ENCODE measurements at places on chromosomes 1 and 21.
A peak's percentile ranks its signal among the peaks of the same experiment; 100 is the strongest.

DNA sequence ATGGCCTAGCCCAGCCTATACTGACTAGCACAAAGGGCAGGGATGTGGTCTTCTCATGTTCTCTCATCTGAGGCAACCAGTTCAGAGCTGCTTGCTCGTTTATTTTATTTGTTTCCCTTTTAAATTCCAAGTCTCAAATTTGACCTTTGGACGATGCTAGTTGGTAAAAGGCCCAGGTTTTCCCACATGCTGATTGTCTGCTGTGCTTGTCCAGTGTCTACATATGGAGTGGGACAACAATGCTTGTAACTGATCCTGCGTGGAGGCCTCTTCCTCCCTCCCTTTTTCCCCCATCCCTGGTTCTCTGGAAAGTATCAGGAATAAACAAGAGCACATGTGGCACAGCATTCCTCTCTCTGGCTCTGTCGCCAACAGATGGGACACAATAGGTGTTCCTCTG is 34.0 kb upstream of the BEND5 start:
- DNase-seq: no peak

GRCh38 chr1:3819771-3820200 is 23.5 kb upstream of the LRRC47 start:
- no peak for DNase-seq

- no peak for DNase-seq
Observed at GRCh38 chr1:245512980-245513578, 358.3 kb downstream of the KIF26B start.

GRCh38 chr1:197908716-197909220 is 6.3 kb downstream of the C1orf53 start:
- no peak for DNase-seq

DNA sequence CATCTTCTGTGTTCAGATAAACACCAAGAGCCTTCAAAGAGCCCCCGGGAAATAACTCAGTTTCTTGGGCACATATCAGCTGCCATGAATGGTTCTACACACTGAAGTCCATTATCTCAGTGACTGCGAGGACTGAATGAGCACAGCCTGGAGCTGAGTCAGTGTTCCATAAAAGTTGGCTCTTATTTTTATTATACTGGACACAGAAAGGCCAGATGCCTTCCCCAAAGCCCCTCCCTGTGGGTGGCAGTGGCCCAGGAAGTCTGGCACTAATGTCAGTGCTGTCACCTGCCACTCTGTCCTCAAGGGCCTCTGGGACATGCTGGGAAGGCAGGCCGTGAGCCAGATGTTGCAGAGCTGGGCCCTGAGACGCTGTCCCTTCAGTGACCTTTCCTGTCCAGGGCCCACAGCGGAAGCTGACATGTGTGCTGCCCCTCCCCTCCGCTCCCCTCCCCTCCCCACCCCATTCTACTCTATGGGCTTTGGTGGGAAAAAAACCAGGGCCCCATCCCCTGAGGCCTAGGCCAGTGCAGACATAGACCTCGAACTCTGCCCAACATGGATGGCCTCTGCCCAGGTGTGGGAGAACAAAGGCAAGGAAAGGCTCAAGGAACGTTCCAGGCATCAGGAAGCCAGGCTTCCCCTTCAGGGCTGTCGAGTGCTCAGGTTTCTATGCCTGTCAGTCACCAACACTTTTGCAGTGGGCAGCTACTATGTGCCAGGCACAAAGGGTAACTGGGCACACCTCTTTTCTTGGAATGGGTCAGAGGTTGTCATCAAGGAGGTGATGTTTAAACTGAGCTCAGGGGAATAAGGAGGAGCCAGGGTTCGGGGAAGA is 22.4 kb upstream of the NPPB start:
- DNase-seq: no peak

- no peak for DNase-seq
Observed at GRCh38 chr1:92754000-92754718, 30.7 kb downstream of the EVI5 start.

- no peak for DNase-seq
Observed at GRCh38 chr1:76142771-76143540, 68.4 kb downstream of the ST6GALNAC3 start.

DNA sequence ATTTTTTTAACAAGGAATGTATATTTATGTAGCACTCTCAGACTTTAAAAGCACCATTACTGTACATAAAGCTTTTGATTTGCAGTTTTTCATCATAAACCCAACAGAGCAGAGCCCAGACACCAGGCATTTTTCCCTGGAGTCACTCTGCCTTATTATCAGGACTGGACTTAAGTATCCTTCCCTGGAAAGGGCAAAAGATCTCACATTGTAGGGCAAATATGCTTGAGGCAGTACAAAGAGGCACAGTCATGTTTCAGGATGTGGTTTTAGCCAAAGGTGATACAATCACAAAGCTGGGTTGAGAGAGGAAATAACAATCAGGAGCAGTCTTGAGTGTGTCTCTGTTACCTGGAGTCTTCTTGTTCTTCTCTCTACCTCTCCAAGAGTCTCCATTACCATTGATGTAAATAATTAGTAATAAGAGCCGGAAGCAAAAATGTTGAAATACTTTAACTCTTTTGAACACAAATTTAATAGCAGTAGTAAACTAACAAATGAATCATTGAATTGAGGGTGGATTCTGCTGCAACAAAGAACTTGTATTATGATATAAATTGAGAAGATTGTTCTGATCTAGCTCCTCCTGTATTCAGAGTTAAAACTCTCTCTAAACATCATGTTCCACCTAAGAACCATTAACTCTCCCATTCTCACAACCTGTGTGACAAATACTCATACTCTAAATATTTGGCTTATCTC is 160.5 kb downstream of the LTN1 start:
- no peak for DNase-seq

DNA sequence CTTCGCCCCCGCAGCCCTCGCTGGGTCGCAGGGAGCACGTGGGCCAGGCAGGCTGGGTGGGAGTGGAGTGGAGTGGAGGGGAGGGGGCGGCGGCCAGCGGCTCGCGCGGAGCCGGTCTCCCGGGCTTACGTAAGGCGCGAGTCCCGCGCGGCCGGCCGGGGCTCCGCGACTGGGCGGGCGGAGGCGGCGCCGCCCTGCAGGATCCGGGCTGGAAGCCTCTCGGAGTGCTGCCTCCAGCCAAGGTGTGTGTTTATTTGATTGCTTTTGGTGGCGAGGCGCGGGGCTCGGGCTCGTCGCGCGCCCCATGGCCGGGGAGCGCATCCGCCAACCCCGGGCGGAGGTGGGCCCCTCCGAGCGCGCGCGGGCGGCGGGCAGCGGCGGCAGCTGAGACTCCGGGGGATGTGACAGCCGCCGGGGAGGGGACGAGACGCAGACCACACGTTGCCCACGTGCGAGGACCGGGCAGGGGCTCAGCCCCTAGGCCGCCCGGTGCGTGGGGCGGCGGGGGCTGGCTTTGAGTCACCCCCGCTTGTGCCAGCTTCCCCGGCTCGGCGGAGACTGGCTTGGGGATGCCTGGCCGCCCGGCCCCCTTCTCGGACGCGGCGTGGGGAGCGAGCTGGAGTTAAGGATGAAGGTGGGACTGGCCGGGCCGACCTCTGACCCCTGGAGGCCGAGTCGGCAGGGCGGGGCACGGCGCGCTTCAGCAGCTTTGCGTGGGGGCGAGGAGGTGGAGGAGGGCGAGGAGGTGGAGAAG is 402 bp upstream of the AK4 start:
- DNase-seq: peak; percentile 71

GRCh38 chr1:72037745-72038343 is 244.5 kb downstream of the NEGR1 start:
- DNase-seq: peak; percentile 53

DNA sequence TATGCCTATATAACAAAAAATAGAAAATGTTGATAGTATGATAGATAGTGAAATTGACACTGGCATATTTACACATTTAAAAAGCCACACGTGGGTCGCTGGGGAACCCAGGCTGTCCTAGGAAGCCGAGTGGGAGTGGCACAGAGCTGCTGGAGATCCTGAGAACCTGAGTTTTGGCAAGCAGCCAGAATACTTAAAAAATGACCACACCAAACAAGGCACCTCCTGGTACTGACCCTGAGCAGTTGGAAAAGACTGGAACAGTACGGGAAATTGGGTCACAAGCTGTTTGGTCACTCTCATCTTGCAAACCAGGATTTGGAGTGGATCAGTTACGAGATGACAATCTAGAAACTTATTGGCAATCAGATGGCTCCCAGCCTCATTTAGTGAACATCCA is 111.5 kb downstream of the ZFYVE9 start:
- DNase-seq: no peak

GRCh38 chr21:27108228-27108627 is 141.3 kb upstream of the ADAMTS5 start:
- no peak for DNase-seq

- DNase-seq: no peak
Observed at GRCh38 chr1:37477198-37477931, 3.0 kb downstream of the ZC3H12A start.

DNA sequence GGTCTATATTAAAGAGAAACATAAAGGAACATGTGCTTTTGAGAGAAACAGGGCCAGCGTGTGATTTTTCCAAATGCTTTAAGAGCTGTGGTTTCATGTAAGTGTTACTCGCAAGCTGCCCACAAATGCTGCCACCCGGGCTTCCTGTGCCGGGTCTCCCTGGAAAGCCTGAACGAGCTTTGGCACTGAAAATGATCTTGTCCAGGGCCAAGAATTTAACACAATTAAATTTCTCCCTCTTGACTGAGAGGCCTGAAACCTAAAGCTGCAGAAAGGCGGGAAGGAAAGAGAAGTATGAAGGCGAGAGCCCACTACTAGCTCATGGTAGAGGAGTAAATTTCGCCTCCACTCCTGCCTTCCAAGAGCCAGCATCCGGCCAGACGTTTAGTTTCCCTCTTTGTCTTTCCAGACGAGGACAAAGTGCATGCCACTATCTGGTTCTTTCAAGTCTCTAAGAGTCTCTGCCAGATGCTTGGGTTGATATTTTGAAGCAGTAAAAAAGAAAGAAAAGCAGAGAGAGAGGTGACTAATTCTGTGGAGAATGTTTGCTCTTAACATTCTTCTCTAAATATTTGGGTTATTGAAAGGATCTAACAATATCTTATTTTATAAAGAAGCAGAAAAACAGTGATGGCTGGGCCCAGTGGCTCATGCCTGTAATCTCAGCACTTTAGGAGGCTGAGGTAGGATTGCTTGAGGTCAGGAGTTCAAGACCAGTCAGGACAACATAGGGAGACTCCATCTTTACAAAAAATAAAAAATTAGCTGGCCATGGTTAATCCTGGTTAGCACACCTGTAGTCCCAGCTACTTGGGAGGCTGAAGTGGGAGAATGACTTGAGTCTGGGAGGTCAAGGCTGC is 100.0 kb upstream of the HNRNPU start:
- DNase-seq: no peak

DNA sequence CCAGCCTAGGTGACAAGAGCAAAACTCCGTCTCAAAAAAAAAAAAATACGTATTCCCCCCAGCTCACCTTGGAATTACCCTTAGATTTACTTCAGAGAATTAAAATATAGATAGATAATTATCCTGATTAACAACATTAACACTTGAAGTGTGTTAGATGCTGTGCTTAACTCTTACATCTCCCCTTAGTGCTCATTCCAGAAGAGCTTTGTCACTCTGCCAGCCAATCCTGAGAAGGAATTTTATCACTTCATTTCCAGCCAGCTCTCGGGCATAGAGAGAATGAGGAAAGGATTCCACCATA is 1.6 kb upstream of the SHC1 start:
- DNase-seq: no peak

DNA sequence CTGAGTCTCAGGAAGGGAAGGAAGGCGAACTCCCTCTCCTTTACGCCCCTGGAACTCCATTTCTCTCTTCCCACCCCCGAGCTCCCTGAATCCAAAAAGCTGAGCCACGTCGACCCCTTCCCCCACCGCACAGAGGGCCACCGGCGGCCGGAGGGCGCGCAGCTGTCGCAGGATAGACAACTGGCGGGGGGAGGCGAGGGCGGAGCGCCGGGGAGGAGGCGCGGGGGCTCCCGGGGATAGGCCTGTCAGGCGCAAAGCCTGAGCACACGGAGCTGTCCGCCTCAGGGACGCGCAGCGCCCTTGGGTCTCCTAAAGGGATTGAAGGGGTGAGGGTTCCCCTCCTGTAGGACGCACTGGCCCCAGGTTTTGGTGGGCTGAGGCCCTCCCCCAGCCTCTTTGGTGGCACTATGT is 752 bp upstream of the ACTA1 start:
- no peak for DNase-seq

DNA sequence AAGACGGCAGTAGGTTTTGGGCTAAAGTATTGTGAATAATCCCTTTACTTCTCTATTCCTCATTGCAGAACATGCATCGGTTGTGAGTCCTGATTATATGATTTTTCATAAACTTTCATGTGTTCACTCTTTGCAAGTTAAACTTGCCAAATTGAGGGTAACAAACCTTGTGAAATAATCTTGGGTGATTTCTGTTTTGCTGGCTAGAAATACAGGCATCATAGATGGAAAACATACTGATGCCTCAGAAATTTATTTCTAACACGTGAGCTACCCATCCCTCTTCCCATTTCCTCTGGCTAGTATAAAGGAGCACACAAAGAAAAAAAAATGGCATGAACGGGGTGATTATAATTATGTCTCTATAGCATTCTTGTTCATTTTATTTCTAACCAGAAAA is 39.6 kb downstream of the RGS5 start:
- DNase-seq: no peak

GRCh38 chr21:18801468-18801867 is 397.9 kb upstream of the TMPRSS15 start:
- no peak for DNase-seq

DNA sequence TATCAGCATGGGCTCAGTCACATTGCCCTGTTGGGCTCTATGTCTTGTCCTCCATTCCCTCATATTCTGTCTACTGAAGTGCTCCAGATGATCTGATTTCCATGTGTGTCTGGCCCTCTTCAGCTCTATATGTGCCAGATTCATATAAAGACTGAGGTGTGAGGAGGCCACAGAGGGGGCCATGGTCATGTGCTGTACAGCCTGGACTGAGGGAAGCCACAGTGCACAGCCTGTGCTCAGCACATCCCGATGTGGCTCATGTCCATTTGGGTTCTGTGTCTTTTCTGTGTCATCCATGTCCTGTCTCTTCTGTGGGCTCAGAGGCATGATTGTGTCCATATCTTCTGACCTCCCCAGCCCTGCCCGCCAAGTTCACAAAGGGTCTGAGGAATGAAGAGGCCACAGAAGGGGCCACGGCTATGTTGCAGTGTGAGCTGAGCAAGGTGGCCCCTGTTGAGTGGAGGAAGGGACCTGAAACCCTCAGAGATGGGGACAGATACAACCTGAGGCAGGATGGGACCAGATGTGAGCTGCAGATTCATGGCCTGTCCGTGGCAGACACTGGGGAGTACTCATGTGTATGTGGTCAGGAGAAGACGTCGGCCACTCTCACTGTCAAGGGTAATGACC is 97.0 kb downstream of the OBSCN start:
- DNase-seq: no peak
